ENCODE measurements at places on chromosomes 3 and 15.

- no peak for DNase-seq
Observed at GRCh38 chr3:13043656-13044055, 29.6 kb downstream of the IQSEC1 start.

- DNase-seq, result no peak
Observed at GRCh38 chr3:139310474-139310933, 33.3 kb upstream of the MRPS22 start.

DNA sequence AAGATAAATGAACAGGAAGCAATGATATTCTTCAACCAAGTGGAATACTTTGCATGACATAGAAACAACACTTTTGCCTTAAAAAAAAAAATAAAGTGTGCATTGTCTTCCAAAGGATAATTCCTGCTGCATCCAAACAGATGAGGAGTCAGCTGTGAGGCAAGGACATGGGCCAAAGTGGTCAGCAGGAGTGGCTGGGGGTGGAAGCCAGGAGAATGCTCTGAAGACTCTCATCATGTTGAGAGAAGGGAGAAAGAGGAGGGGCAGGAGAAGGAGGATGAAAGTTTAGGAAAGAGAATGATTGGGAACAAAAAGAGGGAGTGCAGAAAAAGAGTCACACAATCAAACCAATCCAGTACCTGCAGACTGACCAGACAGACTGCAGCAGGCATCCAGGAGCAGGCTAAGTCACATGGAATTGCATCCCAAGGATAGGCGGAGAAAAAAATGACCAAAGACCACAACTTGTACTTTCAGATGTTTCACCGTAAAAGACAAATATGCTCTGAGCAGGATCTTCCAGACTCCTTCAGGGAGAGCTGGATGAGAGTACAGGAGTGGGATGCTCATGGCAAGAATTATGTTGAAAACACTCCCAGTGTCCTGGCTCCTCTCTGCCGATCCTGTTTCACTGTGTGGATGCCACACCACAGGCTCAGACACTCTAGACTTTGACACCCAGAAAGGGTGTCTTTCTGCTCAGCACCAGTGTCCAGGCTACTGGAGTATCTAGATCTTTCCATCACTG is 11.9 kb downstream of the ABI3BP start:
- DNase-seq, result no peak

GRCh38 chr3:198071602-198072287 is 111.7 kb downstream of the LMLN start:
- no peak for DNase-seq

DNA sequence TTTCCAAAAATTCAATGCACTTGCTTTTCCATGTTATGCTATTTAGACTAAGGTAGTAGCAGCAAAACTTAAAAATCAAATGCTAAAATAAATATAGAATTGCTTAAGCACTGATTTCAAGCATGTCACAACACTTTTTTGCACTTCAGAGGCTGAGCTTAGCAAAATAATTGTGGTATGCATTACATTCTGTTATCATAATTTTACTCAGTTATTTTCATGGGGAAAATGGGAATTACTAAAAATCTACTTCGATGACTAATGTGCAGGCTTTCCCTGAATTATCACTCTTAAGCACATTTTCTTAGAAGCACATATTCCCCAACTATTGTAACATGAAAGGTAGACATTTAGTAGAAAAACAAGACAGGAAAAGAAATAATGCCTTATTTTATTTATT is 322.4 kb upstream of the CBLB start:
- no peak for DNase-seq

GRCh38 chr3:194294895-194295214 is 56.3 kb downstream of the CPN2 start:
- no peak for DNase-seq

DNA sequence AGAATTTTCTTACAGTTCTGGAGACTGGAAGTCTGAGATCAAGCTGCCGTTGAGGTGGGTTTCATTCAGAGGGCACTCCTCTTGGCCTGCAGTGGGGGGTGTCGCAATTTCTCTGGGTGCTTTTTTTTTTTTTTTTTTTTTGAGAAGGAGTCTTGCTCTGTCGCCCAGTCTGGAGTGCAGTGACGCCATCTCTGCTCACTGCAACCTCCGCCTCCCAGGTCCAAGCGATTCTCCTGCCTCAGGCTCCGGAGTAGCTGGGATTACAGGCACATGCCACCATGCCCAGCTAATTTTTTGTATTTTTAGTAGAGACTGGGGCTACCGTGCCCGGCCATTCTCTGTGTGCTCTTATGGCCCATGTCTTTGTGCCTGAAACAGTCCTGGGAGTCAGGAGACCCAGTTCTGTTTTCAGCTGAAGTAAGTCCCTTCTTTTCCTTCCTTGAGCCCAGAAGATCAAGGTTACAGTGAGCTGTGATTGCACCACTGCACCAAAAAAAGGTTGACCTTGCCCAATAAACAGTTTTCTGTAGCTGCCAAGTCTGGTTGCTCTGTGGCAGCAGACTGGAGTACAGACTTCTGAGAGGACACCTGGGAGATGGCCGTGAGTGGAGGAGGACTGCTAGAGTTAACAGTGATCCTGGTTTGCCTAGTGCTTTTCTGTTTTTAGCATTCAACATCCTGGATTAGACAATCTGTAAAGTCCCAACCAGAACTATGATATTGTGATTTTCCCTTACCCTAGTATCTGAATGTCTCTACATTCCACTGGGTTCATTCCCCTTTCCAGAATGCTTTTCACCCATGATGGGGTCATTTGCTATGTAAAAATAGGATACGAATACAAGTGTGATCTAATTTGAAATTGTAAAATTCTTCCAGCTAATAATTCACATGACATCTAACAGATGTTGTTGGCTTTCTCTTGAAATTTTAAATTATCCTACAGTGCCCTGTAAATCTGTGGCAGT is 76.6 kb upstream of the RNF7 start:
- no peak for DNase-seq

DNA sequence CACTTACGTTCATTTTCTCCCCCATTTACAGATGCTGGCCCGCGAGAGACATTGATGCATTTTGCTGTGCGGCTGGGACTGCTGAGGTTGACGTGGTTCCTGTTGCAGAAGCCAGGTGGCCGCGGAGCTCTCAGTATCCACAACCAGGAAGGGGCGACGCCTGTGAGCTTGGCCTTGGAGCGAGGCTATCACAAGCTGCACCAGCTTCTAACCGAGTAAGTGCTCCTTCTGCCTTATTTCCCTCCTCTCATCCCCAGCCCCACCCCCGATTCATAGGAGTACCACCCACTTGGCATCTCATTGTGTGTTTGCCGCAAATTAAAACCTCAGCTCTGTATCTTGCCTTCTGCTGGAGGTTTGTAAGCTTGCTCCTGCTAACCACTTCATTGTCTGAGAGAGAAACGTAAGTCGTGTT is 163.3 kb downstream of the AKAP13 start:
- DNase-seq, result peak; percentile 65

DNA sequence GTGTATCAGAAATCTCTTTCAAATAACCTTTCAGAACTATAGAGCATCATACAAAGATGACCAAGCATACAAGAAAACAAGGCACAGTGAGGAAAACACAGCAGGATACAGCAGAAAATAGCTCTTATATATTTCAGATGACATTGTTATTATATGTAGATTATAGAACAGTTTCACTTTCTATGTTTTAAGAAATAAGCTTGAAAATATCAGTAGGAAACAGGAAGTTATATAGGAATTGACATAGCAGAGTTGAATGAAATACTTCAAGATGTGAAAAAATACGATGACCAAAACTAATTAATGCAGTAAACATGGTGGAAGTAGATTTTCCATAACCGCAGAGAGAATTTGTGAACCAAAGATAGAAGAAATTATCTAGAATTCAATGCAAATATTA is 75.2 kb downstream of the LYSMD4 start:
- no peak for DNase-seq

DNA sequence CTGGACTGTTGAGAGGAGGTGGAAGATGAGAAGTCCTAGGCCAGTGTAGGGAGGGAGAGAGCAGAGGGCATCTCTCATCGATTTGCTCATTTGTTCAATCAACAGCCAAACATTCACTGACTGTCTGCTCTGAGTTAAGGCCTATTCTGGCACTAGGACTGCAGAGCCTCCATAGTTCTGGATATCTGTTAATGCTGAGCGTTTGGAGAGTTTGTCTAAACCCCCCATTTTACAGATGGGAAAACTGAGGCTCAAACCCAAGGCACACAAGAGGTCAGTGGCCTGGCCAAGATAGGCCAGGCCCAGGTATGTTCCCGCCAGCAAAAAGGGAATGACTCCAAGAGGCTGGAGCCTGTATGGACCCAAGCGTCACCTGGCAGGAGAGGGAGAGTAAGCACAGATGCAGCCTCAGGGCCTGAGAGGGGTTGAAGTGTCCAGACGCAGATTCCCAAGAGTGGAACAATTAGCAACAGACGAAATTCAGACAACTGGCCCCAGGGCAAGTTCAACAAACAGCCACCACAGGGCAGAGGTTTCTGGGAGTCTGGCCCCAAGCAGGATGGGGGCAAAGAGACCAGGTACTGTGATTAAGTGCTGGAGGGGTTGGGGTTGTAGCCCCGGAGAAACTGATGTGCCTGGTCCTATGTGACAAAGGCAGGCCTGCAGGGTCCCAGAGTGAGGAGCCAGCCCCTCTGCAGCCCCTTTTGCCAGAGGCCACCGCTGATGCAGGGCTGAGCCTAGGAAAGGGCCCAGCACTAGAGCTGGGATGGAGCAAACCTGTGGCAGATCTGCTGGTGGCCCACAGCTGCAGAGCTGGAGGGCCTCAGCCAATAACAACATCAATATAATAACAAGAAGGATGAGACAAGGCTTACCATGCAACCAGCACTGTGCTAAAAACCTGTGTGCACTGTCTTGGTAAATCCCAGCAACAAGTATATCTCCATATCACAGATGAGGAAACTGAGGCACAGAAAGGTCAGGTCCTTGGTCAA is 245.1 kb upstream of the TLE3 start:
- DNase-seq, result no peak

GRCh38 chr3:153495422-153495821 is 333.4 kb downstream of the RAP2B start:
- no peak for DNase-seq

- no peak for DNase-seq
Observed at GRCh38 chr3:157393113-157393512, 43.5 kb upstream of the PTX3 start.

DNA sequence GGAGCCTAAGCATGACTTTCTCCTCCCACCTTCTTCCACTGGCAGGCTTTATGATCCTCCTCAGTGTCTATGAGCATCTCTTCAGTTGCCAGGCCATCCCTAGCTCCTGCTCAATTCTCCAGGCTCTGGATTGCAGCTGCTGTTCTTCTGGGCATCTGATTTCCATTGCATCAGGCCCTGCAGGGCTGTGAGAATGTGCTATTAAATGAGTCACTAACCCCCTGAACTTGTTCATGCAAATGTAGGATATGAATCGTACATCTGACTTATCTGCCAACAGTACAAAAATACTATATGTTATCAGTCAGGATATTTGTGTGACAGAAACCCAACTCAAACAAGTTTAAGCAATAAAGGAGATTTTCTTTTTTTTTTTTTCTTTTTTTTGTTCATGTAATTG is 11.9 kb downstream of the GPR176 start:
- DNase-seq, result no peak

GRCh38 chr3:149120051-149120972 is 9.1 kb upstream of the HPS3 start:
- DNase-seq, result peak; percentile 70

- DNase-seq, result no peak
Observed at GRCh38 chr3:168102735-168103410, 7.1 kb upstream of the GOLIM4 start.

DNA sequence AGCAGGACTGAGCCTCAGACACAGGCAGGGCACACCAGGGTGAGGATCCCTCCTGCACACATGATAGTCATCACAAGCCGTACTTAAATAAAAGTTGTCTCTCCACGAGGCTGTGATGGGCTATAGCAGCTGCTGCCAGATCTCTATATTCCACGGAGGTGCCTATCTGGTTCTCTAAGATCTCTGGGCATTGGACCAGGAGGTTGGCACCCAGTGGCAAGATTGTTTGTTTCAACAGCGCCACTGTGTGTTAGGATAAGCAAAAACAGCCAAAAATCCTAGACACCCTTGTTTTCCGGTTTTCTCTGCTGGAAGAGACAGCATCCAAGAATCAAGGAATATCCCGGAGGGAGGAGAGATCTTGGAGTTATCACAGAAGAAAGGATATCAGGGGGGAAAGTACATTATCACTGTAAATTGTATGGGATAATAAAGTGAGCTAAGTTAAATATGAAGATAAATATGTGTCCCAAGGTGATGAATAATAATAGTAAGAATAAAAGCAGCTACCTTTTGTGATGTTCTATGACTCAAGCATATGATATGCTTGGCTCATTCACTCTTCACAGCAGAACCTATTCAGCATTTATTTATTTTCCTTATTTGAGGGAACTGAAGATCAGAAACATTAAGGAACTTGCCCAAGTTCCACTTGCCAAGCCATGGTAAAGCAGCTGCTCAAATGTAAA is 90.6 kb upstream of the AKAP13 start:
- DNase-seq, result peak; percentile 18

- no peak for DNase-seq
Observed at GRCh38 chr3:58043933-58044332, 35.7 kb downstream of the FLNB start.

- DNase-seq, result no peak
Observed at GRCh38 chr3:141523615-141524375, 37.0 kb downstream of the RASA2 start.

Measured in OCI-M1 (cell line).